GM12878 (cell line): ENCODE measurements at places on chromosomes 7 and 10.

- H3K36me3 ChIP-seq = no peaks in the 10 kb centered on the region
- peaks cover 31% of the 10 kb centered on the region for H3K4me1 ChIP-seq
- H3K27me3 ChIP-seq = no peaks in the 10 kb centered on the region
- no peak overlapping the region for H3K27ac ChIP-seq
- no peak for DNase-seq
Measured at GRCh38 chr7:47475880-47476227, 106.1 kb downstream of the TNS3 start.

DNA sequence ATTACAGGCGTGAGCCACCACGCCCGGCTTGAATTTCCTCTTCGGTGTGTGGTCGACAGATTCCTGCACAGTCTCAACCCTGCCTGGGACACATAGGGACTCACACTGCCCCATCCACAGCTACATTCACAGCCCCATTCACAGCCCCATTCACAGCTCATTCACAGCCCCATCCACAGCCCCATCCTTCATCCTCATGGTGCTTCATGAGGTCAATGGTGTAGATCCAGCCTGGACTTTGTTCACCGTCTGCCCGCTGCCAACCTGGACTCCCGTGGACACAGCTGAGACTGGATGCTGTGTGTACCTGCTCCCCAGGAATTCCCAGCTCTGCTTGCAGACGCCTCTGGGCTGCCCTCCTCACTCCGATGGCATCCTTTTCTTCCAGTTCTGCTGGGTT, 5.2 kb downstream of the IDI2 start:
- H3K27ac ChIP-seq = no peak overlapping the region
- no peak overlapping the region for H3K4me3 ChIP-seq
- H3K27me3 ChIP-seq = no peaks in the 10 kb centered on the region
- peaks cover 14% of the 10 kb centered on the region for H3K36me3 ChIP-seq
- no peak for DNase-seq

DNA sequence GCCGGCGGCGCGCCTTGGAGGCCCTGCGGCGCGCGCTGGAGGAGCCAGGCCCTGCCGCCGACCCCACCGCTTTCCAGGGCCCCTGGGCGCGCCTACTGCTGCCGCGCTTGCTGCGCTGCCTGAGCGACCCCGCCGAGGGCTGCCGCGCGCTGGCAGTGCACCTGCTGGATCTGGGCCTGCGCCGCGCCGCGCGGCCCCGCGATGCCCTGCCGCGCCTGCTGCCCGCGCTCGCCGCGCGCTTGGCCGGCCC, 280 bp downstream of the DNAAF5 start:
- DNase-seq = no peak
- no peaks in the 10 kb centered on the region; the same call in 1 of the 2 replicates for H3K36me3 ChIP-seq
- H3K27ac ChIP-seq = peak overlapping the region; percentile 83
- peak overlapping the region; percentile 91 for H3K4me3 ChIP-seq
- H3K4me1 ChIP-seq = peaks cover 14% of the 10 kb centered on the region
- no peaks in the 10 kb centered on the region for H3K27me3 ChIP-seq

DNA sequence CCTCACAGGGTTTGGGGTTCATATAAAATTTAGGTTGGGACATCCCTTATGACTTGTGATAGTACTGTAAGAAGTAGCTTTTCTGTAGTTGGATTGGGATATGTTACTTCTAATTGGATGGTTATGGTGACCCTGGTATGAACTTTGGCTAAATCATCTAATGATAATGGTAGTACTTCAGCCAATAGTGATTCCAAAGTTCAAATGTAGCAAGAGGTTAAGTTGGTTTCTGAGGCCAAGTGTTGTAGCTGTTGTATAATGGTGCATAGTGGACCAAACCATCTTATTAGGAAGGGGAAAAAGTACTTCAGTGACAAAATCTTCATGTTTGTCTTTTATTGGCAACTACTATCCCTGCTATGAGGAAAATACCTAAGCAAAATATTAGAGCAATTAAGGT, 542.1 kb upstream of the IGFBP3 start:
- H3K4me1 ChIP-seq = no peaks in the 10 kb centered on the region
- no peak overlapping the region for H3K27ac ChIP-seq
- H3K4me3 ChIP-seq = no peak overlapping the region

DNA sequence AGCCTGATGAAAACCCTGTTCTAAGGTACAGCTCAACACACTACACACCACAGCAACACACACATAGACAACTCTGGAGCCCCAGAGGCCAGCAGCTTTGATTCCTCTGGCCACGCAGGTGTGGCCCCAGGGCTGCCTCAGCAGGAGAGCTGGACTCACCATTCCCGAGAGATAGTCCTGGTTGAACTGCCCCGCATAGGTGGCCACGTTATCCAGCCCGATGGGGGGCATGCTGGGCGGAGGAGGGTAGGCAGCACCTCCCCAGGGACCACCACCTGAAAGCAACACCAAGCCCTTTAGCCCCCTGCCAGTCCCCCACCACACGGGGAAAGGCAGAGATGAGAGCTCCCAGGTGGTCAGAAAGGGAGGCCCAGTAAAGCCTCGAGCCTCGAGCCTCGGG, 34.7 kb downstream of the ANXA11 start:
- no peaks in the 10 kb centered on the region for H3K27me3 ChIP-seq
- no peaks in the 10 kb centered on the region for H3K4me1 ChIP-seq
- peaks cover 33% of the 10 kb centered on the region for H3K36me3 ChIP-seq
- H3K27ac ChIP-seq = no peak overlapping the region

DNA sequence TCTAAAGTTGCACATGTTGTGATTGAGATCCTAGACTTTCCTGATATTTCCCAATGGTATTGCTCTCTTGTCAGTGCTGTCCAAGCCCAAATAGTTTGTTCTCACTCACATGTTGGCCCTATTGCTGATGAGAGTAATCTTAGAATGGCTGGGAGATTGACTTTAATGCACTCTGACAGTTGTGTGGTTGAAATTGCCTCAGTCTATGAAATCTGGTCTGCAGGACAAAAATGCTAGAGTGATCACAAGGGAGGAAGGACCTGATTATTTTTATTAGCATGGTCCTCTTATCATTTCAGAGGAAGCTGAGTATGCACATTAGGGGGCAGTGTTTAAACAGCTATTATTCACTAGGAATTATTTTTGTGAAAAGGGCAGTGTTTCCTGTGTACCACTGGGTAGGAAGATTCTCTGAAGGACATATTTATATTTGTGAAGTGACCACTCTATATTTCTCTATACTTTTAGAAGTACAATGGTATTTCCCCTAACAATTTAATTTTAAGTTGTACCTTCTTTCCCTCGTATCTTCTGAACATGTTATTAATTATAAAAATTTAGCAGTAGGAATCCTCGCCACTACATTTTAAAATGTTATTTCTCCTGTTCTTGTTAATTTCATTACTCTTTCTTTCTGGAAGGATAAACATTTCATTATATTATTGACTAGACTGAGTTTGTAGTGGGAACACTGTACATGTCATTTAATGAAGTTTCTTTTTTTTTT, 64.4 kb downstream of the SUGCT start:
- H3K4me3 ChIP-seq = no peak overlapping the region
- H3K36me3 ChIP-seq = no peaks in the 10 kb centered on the region
- no peak overlapping the region for H3K27ac ChIP-seq
- no peak for DNase-seq

- peaks cover 6% of the 10 kb centered on the region for H3K36me3 ChIP-seq
- no peaks in the 10 kb centered on the region for H3K27me3 ChIP-seq
- H3K4me1 ChIP-seq = no peaks in the 10 kb centered on the region
- DNase-seq = no peak
- no peak overlapping the region for H3K4me3 ChIP-seq
Measured at GRCh38 chr7:36884351-36884750, 160.1 kb upstream of the AOAH start.

DNA sequence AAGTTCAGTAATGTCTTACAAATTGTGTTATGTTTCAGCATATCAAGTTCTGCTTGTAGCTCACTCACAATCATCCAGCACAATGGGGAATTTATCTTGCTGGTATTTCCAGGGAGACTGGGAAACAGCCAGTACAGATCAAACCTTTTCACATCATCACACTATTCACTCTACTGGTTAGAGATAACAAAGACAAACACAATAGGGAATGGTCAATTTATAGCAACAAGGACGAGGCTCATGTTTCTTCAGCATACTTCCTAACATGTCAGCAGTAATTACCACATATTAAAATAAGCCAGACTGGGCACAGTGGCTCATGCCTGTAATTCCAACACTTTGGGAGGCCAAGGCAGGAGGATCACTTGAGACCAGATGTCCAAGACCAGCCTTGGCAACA, 38.3 kb downstream of the TOMM7 start:
- H3K4me3 ChIP-seq = no peak overlapping the region
- no peak overlapping the region for H3K27ac ChIP-seq
- H3K27me3 ChIP-seq = no peaks in the 10 kb centered on the region; the same call in 1 of the 2 replicates
- H3K36me3 ChIP-seq = no peaks in the 10 kb centered on the region

DNA sequence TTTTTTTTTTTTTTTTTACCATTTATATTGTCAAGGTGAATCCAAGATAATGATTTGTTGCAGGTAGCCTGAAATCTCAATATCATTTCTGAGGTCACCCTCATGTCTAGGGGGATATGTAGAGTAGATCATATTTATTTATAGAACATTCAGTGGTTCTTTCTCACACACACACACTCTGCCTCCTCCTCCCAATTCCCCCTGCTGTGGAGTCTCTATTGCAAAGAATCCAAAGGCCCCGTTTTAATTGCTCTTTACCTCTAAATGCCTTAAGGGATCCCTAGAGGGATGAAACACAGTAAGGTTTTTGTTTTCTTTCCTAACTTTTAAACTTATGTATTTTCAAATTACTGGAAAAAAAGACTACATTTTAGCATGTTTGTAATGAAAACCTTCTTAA, 170.0 kb downstream of the PRKG1 start:
- DNase-seq = no peak
- H3K4me1 ChIP-seq = no peaks in the 10 kb centered on the region
- no peak overlapping the region for H3K4me3 ChIP-seq
- no peak overlapping the region for H3K27ac ChIP-seq
- no peaks in the 10 kb centered on the region for H3K27me3 ChIP-seq
- no peaks in the 10 kb centered on the region for H3K36me3 ChIP-seq

DNA sequence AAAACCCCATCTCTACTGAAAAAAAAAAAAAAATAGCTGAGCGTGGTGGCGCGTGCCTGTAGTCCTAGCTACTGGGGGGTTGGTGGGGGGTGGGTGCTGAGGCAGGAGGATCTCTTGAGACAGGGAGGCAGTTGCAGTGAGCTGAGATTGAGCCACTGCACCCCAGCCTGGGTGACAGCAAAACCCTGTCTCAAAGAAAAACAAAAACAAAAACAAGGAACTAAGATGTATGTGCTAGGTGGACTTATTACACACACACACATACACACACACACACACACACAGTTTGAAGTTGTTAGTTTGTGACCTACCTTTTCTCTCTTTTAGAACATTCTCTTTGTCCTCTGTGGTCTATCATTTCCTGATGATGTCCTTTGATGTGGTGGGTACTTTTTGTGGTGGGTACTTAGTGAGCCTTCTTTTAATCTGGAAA, 53.5 kb downstream of the EXOC6 start:
- no peak overlapping the region for H3K4me3 ChIP-seq
- no peaks in the 10 kb centered on the region for H3K27me3 ChIP-seq
- H3K27ac ChIP-seq = no peak overlapping the region
- no peaks in the 10 kb centered on the region for H3K36me3 ChIP-seq
- peak; percentile 56 for DNase-seq
- peaks cover 4% of the 10 kb centered on the region; the same call in 1 of the 2 replicates for H3K4me1 ChIP-seq
